ENCODE measurements at places on chromosomes 3 and 15.

DNA sequence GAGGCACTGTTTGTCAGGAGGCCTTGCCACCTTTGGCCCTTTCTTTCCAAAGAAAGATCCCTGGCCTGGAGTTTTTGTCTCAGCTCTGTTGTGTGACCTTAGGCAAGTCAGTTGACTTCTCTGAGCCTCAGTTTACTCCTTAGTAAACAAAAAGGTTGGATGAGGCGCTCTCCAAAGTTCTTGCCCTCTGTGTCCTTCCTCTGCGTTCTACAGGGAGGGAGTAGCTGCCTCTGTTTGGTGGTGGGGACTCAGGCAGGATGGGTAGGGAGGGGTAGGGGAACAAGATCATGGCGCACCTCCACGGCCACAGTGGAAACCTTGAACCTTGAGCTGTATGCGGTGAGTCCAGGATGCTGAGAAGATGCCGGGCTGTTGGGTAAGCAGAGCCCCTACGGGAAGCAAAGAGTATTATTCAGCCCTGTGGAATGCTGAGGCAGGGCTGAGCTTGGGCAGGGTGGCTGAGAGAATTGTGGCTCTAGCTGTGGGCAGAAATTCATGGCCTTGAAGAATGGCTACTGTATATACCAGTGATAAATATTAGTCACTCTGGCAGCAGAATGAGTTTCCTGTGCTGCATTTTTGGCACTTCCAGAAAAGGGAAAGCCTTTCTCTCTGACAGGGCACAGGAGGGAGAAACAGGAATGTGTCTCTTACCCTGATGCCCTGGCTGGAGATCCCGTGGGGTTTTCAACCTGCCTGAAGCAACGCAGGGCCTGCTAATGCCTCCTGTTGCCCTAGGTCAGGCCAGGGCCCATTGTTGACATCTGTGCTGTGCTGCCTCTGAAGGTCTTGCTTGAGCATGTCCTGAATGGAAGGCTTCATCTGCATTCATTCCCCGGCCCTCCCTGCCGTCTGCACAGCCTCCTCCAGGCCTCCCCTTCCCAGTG lies 39.9 kb downstream of the SMAD3 start:
- DNase-seq = peak; percentile 98

- DNase-seq = peak; percentile 76
Measured at GRCh38 chr3:179321668-179322285, 1.1 kb upstream of the ZNF639 start.

DNA sequence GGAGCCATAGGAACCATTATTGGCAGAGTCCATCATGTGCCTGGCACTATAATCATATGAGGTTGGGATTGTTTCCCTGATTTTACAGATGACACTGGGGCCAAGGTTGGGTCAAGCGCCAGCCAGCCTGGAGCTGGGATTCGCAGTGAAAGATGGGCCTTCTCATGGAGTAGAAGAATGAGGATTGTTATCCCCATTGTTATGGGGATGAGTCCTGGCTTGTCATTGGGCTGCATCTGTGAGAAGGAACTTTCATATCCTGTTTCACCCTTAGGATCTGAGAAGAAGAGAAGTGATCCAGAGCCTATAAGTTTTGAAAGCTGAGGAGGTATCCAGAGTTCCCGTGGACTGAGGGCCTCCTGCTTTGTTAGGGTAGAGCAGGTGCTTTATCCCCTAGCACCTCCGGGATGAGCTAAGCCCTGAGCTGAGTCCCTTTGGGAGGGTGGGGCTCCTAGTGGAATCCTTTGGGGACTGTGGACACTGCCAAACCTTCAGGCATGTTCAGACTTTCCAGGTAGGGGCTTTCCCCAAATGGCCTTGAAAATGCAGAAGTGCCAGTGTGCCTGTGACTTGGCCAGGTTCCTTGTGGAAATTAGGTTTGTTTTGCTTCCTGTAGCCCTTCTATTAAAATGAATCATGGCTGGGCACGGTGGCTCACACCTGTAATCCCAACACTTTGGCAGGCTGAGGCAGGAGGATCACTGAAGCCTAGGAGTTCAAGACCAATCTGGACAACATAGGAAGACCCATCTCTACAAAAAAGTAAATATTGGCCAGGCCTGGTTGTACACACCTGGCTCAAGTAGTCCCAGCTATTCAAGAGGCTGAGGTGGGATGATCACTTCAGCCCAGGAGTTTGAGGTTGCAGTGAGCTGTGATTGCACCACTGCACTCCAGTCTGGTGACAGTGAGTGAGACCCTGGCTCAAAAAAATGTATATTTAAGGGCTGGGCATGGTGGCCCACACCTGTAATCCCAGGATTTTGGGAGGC lies 30.2 kb upstream of the BSN start:
- no peak for DNase-seq

- peak; percentile 71 for DNase-seq
Measured at GRCh38 chr3:196073255-196073753, 8.6 kb downstream of the TFRC start.

GRCh38 chr3:107411056-107411455 lies 33.8 kb downstream of the CCDC54 start:
- DNase-seq = no peak

DNA sequence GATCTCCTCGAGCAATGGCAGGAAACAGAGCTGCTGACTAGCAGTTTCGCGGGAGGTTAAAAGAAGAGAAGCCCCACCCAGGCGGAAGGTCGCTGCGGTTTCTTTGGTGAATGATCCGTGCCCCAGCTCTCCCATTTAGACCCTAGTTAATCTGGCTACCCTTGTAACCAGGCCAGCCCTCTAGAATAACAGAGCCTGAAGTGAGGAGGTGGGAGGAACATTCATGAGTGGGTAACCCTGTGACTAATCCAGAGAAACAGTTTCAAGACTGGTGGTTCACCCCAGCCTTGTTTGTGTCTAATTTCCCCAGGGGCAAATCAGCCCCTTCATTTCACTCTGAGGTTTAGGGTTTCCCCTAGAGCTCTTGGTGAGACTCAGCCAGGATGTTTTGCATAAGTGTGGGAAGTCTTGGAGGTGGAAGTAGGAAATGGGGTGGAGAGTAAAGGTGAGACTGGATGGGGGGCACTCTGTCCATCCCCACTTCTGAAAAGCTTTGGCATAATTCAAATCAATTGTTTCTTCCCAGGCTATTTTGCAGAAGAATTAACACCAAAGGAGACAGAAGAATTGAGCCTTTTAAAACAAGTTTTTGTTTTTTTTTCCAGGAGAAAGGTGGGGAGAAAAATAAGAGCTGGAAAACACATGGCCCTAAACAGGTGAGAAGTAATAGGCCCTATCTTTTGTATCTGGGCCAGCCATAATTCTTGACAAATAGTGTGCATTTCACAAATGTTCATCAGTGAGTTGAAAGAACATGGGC lies 303.1 kb downstream of the RPLP1 start:
- no peak for DNase-seq

DNA sequence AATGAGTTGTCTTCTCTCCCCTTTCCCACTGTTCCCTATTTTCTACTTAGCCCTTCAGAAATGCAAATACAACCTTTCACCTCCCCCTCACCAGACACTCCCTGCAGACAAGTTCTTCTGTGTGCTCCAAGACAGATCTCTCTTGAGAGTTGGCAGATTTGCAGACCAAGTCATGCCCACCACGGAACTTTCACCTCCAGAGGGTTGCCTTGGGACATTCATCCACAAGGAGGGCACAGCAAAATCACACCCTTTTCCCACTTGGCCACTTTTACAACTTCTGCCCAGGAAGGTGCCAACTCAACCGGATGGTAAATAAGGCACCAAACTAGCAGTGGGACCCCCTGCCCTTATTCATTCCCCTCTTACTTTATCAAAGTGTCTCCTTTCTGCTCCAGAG lies 53.5 kb downstream of the SLC30A4 start:
- no peak for DNase-seq

DNA sequence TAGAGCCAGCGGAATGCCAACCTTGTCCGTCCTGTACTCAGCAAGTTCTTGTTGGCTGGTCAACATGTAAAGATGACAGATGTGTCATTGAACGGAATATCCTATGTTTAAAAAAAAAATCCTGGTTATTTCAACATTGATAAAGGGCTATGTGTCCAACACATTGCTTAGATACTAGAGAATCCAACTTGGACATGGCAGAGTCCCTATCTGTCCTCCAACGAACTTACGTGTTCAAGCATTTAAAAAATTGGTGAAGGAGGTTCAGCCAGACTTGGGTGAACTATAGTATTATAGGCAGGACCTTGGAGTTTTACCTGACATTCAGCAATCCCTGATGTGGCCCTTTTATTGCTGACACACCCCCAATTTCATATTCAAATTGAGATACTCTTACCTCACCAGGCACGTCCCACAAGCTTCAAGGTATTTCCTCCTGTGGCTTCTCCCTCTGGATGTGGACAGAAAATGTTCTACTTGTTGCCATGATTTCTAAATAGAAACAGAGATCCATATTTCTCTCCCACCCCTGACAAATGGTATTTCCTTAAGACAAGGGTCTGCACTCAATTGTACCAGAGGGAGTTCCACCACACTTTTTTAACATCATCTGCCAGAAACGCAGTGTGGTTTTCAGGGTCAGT lies 207.7 kb upstream of the TPM1 start:
- DNase-seq = no peak

DNA sequence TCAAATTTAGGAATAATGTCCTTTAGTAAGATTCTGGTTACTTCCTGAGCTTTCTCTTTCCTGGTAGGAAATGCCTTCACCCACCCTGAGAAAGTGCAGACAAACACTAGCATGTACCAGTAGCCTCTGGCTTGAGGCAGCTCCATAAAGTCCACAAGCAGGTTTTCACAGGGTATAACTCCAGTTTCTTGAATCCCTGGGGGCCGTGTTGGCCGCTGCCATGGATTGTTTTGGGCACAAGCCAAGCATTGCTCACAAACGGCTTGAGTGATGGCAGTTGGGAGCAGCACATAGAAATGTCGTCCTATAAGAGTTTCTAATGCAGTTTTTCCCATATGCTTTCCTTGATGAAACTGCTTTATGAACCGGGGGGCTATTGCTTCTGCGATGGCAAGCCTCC lies 164.1 kb downstream of the STXBP5L start:
- no peak for DNase-seq

DNA sequence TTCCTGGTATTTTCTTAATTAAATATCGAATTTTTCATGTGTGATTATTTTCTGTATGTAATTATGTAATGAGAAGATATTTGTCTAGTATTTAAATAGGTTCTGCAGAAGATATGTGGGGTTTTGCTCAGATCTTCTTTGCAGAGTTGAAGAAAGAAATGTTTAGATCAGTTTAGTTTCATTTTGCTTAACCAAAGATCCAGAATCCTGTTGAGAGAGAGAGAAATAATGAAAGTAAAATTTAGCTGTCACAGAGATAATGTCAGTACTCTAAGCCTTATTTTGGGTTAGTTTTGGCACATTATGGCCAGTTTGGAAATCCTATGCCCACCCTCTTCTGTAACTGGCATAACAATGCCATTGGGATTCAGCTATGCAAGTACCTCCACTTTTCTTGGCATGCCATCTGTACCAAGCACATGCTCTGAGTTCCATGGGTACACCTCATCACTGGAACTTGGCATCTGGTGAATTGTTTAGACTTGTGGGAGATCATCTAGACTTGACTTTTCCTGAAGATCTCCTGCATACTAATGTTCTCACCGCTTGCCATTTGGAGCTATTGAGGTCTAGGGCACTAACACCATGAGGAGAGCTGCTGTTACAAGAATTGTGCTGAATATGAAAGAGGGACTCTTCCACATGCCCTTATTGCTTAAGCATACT lies 30.9 kb downstream of the PLSCR1 start:
- DNase-seq = peak; percentile 4

- no peak for DNase-seq
Measured at GRCh38 chr3:57436195-57436761, 107.9 kb downstream of the DNAH12 start.

- no peak for DNase-seq
Measured at GRCh38 chr3:39232859-39233258, 40.5 kb upstream of the XIRP1 start.

- DNase-seq = no peak
Measured at GRCh38 chr3:196440696-196441095, 8.5 kb upstream of the UBXN7 start.

DNA sequence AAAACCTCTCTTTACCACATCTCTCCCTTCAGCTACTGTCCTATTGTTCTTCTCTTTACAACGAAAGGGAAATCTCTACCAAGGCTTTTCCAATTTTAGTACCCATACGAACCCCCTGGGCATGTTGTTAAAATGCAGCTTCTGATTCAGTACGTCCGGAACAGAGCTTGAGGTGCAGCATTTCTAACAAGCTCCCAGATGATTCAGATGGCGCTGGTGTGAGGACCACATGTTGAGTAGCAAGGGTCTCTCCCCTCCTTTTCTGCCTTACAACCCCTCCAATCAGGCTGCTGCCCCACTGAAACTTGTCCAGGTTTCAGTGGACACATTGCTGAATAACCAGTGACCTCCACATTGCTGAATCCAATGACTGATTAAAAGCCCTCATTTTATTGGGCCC lies 177.1 kb upstream of the FEZF2 start:
- no peak for DNase-seq

DNA sequence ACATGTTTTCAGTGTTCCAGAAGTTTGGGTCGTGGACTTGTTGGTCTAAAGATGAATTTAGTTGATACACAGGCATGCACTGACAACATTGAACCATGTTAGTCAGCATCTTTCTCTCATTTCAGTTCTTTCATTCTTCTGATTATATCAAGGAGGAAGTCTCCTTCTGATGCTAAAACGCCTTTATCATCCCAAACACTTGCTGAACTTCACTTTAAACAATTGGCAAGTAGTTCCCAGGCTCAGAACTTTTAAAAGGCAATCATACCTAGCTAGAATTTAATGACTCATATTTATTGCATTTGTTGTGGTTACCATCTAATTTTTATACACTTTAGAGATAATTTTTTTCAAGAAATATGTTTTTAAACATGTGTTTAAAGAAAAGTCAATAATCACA lies 15.9 kb downstream of the LMCD1 start:
- no peak for DNase-seq

DNA sequence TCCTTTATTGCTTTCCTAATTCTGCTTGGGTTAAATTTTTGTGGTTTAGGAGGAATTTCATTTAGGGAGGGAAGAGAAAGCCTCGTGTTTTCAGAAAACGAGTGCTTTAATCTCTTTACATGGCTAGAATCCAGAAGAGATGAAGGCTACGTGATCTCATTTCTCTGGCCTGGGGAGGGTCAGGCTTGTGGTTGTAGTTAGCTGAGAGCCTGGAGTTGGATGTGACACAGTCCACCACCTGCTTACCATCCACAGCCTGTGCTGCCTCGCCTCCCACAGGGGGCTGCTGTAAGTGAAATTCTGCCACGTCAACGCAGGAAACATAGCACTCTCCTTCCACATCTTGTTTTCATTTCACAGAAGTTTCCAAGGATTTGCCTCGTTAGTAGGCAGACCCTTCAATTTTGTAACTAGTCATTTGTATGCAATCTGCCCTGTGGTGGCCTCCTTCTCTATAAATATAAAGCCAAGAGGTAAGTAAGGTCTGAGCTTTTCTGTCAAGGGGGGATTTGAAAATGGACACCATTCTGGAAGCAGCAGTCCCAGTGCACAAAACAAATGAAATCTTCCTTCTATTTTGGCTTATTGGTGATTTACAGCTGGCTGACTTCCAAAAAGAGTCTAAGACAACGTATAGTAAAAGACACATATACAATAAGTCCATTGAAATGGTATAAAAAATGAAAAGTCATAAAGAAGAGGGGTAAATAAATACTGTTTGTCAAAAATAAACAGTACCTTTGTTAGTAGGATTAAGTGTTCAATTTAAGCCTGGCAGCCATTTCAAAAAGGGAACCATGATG lies 3.4 kb downstream of the GXYLT2 start:
- peak; percentile 92 for DNase-seq

All from A172 (cell line).